ENCODE measurements at places on chromosomes 12 and 14. TPM values are rescaled to one million over a fixed set of nuclear protein-coding genes. Genes with fewer than 3 reads are reported as not detected.
A peak's percentile ranks its signal among the peaks of the same experiment; 100 is the strongest.

- H3K4me3 ChIP-seq, result no peak overlapping the region
- H3K4me1 ChIP-seq, result peaks cover 9% of the 10 kb centered on the region
- no peaks in the 10 kb centered on the region for H3K27me3 ChIP-seq
- H3K27ac ChIP-seq, result no peak overlapping the region
- peak; percentile 28 for DNase-seq
These were observed 95.9 kb downstream of the SINHCAF start for GRCh38 chr12:31230004-31230403.

DNA sequence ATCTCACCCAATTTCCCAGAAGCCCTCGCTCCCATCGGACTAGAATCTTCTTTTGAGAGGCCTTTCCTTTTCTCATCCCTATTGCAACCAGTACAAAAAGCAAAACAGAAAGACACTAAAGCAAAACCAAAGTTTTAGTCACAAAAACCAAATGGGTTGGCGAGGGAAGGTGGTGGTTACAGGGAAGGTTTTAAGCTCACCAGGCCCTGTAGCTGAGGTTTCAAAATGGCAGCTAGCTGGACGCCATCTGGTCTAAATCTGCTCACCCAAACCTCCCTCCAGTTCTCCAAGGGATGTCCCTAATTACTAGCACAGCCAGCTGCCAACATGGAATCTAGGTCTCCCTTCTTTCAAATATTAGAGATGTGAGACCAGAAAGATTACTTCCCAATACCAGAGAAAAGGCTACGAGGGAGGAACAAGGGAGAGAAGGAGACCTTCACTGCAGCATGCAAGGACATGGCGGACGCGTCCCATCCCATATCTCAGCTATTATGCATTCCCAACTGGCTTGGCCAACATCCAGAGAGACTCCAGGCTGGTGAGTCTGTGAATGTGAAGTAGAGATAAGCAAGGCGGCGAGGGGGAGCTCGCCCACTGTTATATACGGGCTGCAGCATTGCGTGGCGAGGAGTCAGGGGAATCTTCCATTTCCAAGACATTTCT lies 70.8 kb downstream of the DPF3 start:
- H3K27me3 ChIP-seq, result no peaks in the 10 kb centered on the region
- no peaks in the 10 kb centered on the region for H3K4me1 ChIP-seq
- no peak overlapping the region for H3K27ac ChIP-seq
- H3K4me3 ChIP-seq, result no peak overlapping the region
- no peaks in the 10 kb centered on the region for H3K36me3 ChIP-seq

DNA sequence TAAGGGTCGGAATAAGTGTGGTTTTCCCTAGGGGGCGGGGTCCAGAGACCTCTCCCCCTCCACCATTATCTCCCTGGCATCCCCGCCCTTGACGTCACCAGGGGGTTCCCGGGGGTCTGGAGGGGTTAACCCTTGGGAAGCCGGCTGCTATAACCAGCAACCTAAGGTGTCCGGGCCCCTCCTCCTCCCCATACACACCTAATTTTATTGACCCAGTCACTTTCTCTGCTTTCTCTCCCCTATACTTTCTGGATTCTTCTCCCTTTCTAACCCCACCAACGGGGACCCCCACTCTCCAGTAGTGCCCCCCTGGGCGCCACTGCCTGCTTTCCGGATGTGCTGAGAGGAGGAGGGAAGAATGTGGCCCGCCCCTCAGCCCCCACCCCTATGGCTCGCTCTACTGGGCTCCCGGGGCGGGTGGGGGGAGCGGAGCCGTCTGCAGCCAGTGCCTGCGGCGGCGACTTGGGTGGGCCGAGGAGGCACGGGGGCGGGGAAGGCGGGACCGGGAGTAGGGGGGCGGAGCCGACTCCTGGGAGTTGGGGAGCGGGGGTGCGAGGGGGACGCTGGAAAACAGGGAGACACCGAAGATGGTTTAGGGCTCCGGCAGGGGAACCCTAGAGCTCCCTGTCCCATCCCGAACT lies 1.8 kb downstream of the GLI1 start:
- H3K36me3 ChIP-seq, result no peaks in the 10 kb centered on the region
- H3K27me3 ChIP-seq, result peaks cover 35% of the 10 kb centered on the region
- H3K27ac ChIP-seq, result peak overlapping the region; percentile 44
- no peaks in the 10 kb centered on the region for H3K4me1 ChIP-seq
- peak; percentile 95 for DNase-seq

- no peak overlapping the region for H3K4me3 ChIP-seq
- no peaks in the 10 kb centered on the region for H3K27me3 ChIP-seq
- no peak for DNase-seq
- peaks cover 53% of the 10 kb centered on the region for H3K36me3 ChIP-seq
These were observed 5.6 kb downstream of the NFYB start for GRCh38 chr12:104132351-104132956.

The KLRF1 gene
- not detected for total RNA-seq
